Colonic mucosa (tissue), 4 donors: ENCODE measurements at places on chromosomes 5 and 9. TPM values are rescaled to one million over a fixed set of nuclear protein-coding genes. Genes with fewer than 3 reads are reported as not detected.

The PIP5KL1 gene
- 0.89 TPM for total RNA-seq

- no peak overlapping the region for H3K27ac ChIP-seq
- H3K4me1 ChIP-seq, result no peaks in the 10 kb centered on the region
- DNase-seq, result no peak
- H3K27me3 ChIP-seq, result no peaks in the 10 kb centered on the region
- H3K36me3 ChIP-seq, result no peaks in the 10 kb centered on the region
- no peak overlapping the region for H3K4me3 ChIP-seq
These were observed 675.7 kb upstream of the FTMT start for GRCh38 chr5:121175986-121176385.

The BRD8 gene
- total RNA-seq, result 65.9 TPM

DNA sequence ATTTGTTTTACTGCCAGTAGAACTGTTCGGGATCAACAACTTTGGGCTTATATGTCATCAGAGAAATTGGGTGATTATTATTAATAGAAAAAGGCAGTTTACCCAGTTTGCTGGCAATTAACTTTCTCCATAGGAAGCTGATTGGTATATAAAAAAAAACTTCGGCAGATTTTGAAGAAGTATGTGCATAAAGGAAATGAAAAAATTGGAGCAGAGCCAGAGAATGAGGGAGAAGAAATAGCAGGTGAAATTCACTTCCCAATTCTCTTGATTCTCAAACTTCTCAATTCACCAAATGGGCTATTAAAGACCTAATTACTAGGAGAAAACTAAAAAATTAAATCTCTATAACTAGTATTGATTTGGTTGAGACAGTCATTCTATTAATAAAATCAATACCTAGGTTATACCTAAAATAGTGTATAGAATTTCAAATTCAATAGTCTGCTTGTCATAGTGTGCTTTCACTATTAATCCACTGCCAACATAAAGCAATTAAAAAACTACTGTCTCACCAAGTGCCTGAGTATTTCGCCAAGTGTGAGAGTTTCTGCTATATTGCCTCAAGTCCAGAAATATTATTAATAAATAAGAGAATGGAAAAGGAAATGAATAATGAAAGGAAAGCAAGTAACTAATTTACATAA, 47.5 kb downstream of the STX17 start:
- H3K36me3 ChIP-seq, result no peaks in the 10 kb centered on the region
- DNase-seq, result no peak
- no peaks in the 10 kb centered on the region for H3K27me3 ChIP-seq
- H3K4me3 ChIP-seq, result no peak overlapping the region
- H3K27ac ChIP-seq, result no peak overlapping the region
- no peaks in the 10 kb centered on the region for H3K4me1 ChIP-seq

The FBXL7 gene
- 3.0 TPM for total RNA-seq
